Caco-2 (cell line): ENCODE measurements at places on chromosomes 6 and 20. TPM values are rescaled to one million over a fixed set of nuclear protein-coding genes. Genes with fewer than 3 reads are reported as not detected.
A peak's percentile ranks its signal among the peaks of the same experiment; 100 is the strongest.

- peak; percentile 58 for DNase-seq
These were observed 24.0 kb upstream of the LRRC1 start for GRCh38 chr6:53770780-53771249.

DNA sequence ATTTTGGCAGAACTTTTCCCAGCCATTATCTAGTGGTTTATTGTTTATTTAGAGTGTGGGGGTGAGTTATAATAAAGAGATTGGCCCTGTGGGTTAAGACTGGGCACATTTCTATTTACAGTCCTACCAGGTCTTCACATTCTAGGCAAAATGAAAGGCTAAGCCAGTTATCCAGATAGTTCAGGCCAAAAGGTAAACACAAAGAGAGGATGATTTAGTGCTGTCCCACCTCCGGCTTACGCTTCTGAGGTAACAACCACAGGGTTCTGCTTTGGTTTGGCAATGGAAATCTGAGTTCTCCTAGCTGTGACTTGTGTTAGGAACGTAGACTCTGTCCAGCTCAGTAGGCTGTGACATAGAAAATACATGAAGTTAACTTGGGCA is 50.3 kb upstream of the PTPRK start:
- DNase-seq: no peak

GRCh38 chr6:132651062-132651461 is 7.9 kb downstream of the TAAR1 start:
- no peak for DNase-seq

- DNase-seq: no peak
These were observed 63.9 kb downstream of the KCNS1 start for GRCh38 chr20:45037050-45037449.

DNA sequence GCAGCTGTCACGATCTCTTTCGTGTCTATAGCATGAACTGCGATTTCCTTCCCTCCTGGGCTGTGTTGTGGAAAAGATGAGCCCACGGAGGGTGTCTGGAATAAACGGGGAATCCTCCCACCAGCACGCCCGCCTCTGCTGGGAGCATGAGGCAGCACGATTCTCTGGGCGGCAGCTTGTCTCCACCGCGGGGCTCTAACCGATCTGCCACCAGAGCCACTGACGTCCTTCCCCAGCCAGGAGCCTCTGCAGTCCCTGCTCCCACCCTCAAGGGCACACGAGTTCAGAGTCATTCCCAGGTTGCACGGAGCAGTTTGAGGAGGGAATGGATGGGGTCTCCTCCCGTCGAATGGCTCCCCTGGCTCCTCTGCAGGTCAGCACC is 197.6 kb downstream of the DLL1 start:
- no peak for DNase-seq

DNA sequence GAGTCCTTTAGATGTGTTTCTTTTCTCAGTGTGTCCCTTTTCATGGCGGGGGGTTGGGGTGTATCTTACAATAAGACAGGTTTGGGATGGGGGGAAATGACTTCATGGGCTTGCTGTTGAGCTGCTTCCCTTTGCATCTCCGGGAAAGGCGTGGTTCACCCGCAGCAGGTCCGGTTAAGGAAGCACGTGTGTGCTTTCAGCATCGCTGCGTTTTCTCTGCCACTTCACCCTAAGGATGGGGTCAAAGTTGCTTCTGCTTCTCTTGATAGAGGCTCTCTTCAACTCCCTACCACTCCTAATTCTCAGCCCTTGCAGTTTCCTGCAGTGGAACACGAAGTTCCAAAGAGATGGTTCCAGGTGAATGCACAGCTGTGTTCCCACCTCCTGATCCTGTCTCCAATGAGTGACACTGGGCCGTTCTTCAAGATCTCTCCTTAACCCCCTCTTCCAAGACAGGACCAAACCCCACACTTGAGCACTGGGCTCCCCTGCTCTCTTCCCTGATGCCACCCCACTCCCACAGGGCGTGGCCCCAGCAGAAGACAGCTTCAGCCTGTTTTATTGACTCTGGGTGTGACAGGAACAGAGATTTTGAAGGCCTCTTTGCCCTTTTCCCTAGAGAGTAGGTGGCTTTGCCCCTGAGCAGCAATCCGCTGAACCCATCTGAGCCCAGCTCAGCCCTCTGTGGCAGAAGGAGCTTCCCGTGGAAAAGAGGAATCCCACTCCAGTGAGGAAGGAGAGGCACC is 85.2 kb downstream of the PLEKHG1 start:
- no peak for DNase-seq

DNA sequence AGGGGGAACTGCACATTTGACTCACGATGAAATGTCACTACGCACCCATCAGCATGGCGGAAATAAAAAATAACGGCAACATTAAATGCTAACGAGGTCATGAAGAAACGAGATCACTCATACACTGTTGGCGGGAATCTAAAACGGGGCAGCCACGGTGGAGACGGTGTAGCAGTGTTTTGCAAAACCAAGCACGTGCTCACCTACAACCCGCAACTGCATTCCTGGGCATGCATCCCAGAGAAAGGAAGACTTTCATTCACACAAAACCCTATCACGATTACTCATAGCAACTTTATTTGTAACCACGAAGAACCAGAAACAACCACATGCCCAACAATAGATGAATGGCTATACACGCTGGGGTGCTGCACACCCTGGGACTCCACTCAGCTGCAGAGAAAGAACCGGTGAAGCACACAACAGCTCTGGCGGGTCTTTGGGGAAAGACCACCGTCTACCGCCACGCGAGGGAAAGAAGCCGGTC is 77.0 kb downstream of the YTHDF1 start:
- no peak for DNase-seq

DNA sequence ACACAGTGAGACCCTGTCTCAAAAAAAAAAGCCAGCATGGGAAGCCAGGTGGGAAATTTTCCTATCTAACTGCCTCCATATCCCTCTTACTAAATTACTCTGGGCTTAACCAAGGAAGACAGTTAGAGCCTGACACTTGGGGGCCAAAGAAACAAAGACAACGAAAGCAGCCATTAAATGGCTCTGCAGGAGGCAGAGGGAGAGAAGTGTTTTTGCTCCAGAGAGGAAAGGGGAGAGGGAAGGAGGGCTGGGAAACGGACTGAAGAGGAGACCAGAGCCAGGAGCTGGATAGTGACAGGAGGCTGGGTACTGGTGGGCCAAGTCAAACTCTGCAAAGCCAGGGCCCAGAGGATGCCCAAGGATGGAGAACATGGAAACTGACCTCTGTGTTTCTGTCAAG is 10.7 kb upstream of the TGIF2 start:
- DNase-seq: no peak

GRCh38 chr6:163761481-163761880 is 347.0 kb downstream of the QKI start:
- DNase-seq: no peak

DNA sequence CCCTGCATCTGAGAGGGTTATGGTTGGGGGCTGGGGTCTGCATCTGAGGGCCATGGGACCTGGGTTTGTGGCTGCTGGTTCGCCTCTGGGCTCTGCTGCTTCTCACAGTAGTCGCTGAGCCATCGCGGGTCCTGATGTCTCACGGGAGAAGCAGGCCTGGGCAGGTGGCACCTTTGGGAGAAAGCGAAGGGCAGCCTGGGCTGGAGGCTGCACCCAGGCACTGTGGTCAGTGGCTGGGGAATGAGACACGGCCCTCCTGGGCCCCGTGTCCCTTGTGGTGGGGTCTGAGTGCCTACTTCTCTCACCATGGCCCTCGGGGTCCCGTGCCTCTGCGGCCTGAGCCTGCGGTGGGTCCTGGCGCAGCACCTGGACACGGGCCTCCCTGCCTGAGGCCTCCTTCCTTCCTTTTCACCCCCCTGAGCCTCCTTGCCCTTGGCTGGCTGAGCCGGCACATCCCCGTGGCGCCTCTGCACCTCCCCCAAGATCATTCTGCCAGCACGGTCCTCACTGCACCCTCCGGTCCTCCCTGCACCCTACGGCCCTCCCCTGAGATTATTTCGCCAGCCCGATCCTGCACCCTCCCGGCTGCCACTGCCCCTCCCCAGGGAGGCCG is 206.0 kb downstream of the ERMARD start:
- DNase-seq: no peak

GRCh38 chr20:47102629-47103028 is 208.0 kb downstream of the EYA2 start:
- DNase-seq: no peak

DNA sequence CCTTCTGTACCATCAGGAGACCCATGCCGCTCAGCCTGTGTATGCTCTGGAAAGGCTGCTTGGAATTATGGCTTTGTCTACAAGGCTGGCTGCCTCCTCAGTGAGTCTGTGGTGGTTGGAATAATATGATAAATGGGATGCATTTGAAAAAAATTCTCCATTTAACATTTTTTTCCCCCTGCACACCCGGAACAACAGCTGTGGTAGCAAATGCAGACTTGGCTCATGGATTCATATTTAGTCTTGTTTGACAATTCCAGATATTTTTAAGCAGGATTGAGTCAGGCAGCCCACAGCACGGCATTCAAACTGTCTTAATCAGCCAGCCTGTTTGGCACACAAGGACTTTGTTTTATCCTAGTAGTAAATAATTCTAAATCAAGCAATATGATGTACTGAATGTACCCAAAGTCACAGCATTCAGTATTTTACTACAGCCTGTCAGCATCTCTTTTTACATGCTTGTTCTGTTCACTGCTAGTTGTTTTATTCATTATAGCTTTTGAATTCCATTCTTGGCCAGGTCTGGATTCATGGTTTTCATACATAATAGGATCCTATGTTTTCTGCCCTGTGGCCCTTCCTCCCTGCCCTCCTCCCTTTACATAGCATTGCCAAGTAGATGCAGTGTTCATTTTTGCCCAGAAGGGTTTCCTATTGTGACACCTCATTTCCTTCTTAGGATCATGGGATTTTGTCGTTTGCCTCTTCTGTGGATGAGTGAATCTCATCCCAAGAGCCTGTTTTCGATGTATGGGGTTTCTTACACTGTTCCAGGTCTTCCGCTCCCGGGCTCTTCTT is 68.1 kb downstream of the LRRC1 start:
- no peak for DNase-seq

DNA sequence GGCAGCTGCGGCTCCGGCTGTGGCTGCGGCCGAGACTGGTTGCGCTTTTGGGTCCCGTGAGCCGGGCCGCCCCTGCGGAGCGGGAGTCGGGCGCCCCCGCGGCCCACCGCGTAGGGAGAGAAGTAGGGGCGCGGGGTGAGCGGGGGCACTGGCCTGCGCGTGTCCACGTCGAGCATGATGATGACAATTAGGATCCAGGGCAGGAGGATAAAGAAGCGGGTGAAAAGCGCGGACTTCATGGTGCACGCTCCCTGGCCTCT is 739 bp downstream of the B3GAT2 start:
- DNase-seq: no peak

DNA sequence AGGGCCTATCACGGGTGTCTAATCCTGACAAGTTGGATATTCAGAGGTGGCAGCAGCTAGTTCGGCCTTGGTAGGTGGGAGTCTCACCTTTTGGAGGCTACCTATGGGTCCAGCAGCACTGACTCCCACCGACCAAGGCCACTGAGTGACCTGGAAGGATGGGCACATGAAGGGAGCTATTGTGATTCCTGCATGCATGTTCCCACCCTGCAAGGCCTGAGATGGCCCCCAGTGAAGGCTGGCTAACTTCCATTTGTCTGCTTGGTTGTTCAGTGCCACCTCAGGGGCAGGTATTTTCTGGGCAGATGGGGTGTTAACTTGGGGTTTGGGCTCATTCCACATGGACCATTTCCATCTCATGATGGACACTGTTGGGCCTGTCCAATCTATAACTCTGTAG is 18.4 kb upstream of the MICA start:
- no peak for DNase-seq

- no peak for DNase-seq
These were observed 211.7 kb downstream of the TFAP2C start for GRCh38 chr20:56840716-56841261.

- no peak for DNase-seq
These were observed 13.5 kb downstream of the CCR6 start for GRCh38 chr6:167136376-167136775.

- no peak for DNase-seq
These were observed 44.1 kb upstream of the FNDC1 start for GRCh38 chr6:159125014-159125609.

GRCh38 chr6:165721356-165721755 is 58.3 kb upstream of the PDE10A start:
- no peak for DNase-seq

DNA sequence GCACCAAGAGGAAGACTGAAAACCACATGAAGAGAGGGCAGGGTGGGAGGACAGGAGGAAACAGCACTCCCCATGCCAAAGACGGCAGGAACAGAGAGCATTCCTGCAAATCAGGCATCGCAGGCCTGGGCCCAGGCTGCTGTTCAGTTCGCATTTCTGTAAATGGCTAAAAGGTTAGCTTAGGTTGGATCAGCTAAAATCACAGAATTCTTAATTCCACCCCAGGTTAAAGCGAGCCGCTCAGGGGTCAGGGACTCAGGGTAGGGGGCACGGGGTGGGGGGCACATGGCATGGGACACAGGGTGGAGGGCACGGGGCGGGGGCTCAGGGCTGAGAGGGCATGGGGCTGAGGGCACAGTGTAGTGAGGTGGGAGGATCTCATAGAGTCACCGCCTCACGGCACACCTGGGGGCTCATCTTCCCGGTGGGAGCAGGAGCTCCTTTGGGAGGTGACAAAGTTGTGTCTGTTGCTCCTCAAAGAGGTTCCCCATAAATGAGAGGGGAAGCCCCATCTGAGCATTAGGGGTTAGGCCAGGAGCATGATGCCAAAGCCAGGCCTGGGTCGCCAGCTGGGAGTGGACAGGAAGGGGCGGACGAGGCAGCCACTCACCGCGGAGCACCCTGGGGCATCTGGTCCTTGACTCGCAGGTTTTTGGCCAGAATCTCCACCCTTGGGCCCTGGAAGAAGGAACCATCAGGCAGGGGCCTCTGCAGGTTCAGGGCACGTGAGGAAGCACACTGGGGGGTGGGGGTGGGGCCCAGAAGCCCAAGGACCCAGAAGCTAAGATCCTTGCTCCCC is 200.7 kb downstream of the PREX1 start:
- no peak for DNase-seq

- DNase-seq: no peak
These were observed 35.4 kb downstream of the SLC16A10 start for GRCh38 chr6:111122458-111123286.

DNA sequence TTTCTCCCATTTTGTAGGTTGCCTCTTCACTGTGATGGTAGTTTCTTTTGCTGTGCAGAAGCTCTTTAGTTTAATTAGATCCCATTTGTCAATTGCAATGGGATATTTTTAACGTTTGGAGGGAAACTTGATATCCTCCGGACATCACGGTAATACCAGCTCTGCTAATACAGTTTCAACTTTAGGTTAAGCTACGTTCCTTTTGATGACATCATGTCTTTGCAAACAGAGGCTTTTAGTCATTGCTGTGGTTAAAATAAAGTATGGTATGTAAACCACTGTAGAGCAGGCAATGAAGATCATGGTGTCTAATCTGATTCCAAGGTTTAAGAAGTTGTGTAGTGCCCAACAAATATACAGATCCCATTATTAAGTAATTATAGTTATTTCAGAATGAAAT is 168.0 kb upstream of the CHD6 start:
- no peak for DNase-seq

- no peak for DNase-seq
These were observed 27.6 kb upstream of the PRND start for GRCh38 chr20:4694076-4694475.

Gene CST7
- not detected in 2 replicates for total RNA-seq

Gene PRDM1
- 10.4 and 11.4 TPM in 2 replicates for total RNA-seq

Gene ECT2L
- not detected in 2 replicates for total RNA-seq

Gene GPSM3
- total RNA-seq: 0.41 and 0.67 TPM in 2 replicates

Gene DSTN
- 313 and 318 TPM in 2 replicates for total RNA-seq

Gene LAMA4
- 0.37 TPM in 1 of 2 replicates, not detected in the other for total RNA-seq

Gene MAS1
- total RNA-seq: not detected in 2 replicates

Gene NECAB3
- total RNA-seq: 98.4 and 105 TPM in 2 replicates
